ENCODE measurements at places on chromosomes 7 and 10.

- DNase-seq: no peak
Observed at GRCh38 chr7:150842716-150843115, 9.6 kb upstream of the AOC1 start.

DNA sequence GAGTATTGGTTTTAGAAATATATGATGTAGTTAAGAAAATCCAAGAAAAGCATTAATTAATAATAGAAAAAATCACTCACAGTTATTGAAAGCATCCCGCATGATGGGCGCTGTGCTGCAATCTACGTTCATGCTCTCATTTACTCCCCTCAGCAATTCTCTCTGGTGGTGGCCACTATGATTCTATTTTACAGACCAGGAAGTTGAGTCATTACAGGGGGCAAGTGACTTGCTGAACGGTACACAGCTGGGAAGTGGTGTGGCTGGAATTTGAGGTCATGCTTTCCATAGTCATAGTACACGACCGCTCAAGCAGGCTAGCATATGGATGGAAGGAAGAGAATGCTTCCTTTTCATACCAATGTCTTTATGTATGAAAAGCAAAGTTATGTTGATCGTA is 117.4 kb downstream of the TES start:
- peak; percentile 95 for DNase-seq

DNA sequence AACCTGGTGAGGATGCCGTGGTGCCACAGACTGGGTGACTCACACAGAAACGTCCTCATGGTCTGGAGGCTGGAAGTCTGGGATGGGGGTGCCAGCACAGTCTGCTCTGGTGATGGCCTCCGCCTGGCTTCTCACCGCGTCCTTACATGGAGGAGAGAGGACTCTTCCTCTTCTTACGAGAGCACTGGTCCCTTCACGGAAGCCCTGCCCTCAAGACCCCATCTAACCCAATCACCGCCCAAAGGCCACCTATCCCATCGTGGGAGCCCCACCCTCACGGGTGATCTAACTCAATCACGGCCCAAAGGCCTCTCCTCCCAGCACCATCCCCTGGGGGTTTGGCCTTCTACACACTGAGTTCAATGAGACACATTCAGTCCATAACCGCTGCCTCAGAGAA is 137.7 kb downstream of the PTPRN2 start:
- no peak for DNase-seq

GRCh38 chr10:3926675-3927525 is 141.9 kb upstream of the KLF6 start:
- no peak for DNase-seq

DNA sequence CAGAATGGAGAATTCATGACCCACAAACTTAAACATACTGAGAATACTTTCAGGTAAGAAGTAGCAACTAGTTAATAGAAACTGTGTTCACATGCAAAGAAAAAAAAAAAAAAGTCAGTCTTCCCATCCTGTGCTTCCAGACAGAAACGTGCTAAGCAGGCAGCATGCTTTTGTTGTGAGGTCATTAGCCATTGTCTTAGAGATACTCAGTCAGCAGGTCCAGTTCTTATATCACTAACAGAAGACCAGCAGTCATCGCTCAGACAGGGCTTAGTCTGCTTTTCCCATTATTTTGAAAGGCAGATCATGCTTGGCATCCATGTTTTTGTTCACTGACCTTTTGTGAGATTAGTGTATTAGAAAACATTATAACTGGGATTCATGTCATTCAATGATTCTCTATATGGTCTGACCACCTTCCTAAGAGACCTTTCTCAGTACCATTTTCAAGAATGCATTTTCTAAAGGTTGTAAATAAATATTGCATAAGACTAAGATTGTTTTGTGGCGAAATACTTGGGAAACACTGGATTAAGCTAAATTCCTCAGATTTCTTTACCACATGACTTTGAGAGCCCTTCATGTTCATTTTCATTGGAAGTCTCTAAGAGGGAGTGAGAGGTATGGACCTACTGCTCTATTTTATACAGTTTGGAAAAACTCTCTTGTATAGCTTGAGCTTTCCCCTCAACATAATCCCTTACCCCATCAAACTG is 45.0 kb upstream of the AGBL3 start:
- DNase-seq: no peak

- no peak for DNase-seq
Observed at GRCh38 chr10:132548106-132548823, 10.7 kb downstream of the INPP5A start.

- DNase-seq: no peak
Observed at GRCh38 chr10:6748029-6748428, 168.0 kb upstream of the PRKCQ start.

DNA sequence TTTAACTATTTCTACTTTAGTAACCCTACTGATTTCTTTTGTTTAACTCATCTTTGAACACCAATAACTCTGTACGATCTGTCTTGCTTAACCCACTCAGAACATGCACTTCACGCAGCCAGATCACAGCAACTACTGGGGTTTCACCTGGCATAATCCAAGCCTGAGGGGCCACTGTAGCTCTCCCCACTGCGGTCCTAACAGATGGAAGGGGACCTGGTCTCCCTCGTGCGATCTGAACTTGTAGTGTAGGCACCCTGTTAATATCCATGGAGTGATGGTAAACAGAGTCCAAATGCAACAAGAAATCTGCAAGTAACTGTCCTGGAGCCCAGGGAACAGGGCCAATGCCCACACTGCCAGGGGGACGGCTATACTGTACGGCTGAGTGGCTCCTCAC is 45.5 kb downstream of the INSIG1 start:
- DNase-seq: no peak

GRCh38 chr10:98361131-98362025 is 53.6 kb downstream of the PYROXD2 start:
- DNase-seq: peak; percentile 100

- DNase-seq: no peak
Observed at GRCh38 chr7:46559194-46559832, 638.2 kb upstream of the IGFBP3 start.

- DNase-seq: no peak
Observed at GRCh38 chr7:99791021-99791420, 7.0 kb upstream of the CYP3A4 start.

- no peak for DNase-seq
Observed at GRCh38 chr7:139365336-139365735, 5.6 kb downstream of the LUC7L2 start.

DNA sequence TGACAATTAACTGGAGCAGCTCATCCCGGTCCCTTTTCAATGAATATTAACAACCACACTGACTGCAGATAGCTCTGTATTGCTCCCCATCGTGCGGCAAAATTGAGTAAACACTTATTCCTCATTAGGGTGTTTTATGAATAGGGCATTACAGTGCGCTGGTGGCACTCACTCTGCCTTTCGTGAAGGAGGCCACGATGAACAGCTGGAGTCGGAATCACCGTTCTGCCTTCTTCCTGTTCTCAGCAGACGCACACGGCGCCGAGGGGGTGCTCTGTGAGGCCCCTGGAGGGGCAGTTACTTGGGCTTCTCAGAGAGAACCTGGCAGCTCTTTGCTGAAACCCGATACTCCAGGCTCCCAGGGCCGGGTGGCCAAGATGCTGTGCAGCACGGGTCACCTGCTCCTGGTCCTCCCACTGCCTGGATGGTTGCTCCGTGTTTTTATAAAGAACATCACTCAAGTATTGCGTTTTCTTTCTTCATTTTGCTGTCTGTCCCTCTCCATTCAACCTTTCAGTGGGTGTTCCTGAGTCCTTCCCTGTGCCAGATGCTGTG is 241.9 kb downstream of the GLRX3 start:
- no peak for DNase-seq

- DNase-seq: no peak
Observed at GRCh38 chr7:93374345-93374940, 142.3 kb downstream of the VPS50 start.

DNA sequence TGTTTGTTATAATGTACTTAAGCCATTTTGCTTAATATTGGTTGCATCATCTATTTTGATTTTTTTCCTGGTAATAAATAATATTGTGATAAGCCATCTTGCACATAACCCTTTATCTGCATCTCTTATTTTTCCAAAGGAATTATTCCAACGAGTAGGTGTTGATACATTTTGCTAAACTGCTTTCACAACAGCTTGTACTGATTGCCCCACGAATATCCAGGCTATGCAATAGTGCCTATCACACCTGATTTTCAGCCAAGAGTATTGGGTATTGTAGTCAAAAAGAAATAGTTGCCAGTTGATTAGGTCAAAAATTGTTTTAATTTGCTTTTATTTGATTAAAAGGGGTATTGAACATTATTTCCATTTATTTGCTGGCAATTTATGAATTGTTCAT is 20.7 kb downstream of the CREB5 start:
- DNase-seq: no peak

GRCh38 chr7:47314248-47314647 is 267.7 kb downstream of the TNS3 start:
- DNase-seq: no peak

- no peak for DNase-seq
Observed at GRCh38 chr7:6616854-6617643, 1.6 kb downstream of the ZNF853 start.

DNA sequence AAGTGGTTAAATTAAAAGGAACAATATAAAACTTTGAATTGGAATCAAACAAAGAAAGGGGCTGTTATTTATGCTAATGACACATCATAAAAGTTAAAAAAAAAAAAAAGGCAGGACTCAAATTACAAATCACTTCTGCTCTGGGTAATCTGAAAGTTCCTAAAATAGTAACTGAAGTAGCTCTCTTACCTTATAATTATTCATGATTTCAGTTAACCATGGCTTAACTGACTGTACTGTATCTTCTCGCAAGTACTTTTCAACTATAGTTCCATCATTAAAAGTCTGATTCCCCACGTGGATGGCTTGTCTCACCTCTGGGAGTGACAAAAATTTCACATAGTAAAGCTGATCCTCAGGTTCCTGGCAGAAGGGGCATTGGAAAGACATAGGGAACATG is 82.5 kb downstream of the CPVL start:
- no peak for DNase-seq

GRCh38 chr10:45592432-45592831 is 80.1 kb downstream of the ZFAND4 start:
- no peak for DNase-seq

DNA sequence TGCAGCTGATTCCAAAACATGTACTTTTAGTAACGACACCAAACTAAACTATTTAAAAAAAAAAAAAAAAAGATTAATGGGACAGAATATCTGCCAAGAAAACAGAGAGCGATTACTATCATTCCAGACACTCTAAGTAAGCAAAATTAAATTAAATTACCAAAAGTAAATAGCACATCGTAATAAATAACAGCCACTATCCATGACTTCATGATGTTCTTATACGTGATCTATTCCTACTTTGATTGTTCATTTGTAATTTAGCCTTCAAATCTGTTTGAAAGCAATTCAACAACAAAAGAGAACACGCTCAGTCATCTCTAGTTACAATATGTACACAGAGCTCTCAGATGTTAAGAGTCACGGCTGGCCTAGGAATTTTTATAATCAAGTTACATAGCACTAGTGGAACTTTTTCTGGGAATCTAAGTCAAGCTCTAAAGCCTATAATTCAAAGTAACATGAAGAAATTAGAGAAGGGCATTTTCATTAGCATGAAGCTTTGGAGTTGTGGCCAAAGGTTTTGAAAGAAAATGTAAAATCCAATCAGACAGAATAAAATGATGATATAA is 241.7 kb upstream of the NEBL start:
- no peak for DNase-seq

- no peak for DNase-seq
Observed at GRCh38 chr10:50420196-50420595, 168.9 kb upstream of the ASAH2 start.

- no peak for DNase-seq
Observed at GRCh38 chr7:70094831-70095230, 496.6 kb downstream of the AUTS2 start.

DNA sequence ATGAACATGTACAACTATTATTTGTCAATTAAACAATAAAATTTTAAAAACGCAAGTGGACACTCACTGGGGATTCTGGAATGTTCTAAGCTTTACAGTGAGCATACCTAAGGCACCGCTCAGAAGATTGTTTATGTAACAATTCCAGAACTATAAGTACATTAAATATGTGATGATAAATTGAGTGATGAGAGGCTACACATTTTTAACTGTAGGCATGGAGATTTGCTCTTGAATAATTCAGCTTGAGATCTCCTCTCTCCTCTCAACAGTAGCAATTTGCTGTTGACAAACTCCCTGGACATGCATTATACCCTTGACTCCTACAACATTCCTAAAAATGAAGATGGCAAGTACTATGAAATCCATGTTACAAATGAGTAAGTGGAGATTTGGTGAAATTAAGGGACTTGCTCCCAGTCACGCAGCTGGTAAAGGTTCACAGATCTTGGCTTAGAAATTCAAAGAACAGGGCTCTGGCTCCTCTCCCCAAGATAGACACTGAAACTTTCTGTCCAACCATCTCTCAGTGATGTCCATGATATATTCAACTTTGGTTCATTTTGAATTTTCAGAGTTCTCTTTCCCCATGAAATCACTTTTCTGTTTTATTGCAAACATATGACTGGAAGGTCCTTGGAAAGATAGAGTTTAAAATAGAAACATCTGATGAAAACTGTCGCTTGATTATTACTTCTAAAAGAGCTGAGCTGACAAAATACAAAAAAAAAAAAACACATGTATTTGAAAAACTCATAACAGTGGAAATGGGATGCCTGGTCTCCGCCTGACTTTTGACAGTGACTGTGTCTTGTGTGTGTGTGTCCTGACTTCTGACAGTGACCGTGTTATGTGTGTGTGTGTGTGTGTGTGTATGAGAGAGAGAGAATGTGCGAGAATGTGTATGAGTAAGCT is 488.3 kb downstream of the TNS3 start:
- peak; percentile 55 for DNase-seq

All from AG04449 (cell line).